ENCODE measurements at places on chromosomes 7 and 10.
A peak's percentile ranks its signal among the peaks of the same experiment; 100 is the strongest.

GRCh38 chr7:92158660-92159575 is 20.0 kb downstream of the LRRD1 start:
- DNase-seq = no peak

GRCh38 chr10:121532292-121532864 is 65.9 kb downstream of the FGFR2 start:
- no peak for DNase-seq

GRCh38 chr10:22635650-22636049 is 78.7 kb downstream of the PIP4K2A start:
- DNase-seq = no peak

DNA sequence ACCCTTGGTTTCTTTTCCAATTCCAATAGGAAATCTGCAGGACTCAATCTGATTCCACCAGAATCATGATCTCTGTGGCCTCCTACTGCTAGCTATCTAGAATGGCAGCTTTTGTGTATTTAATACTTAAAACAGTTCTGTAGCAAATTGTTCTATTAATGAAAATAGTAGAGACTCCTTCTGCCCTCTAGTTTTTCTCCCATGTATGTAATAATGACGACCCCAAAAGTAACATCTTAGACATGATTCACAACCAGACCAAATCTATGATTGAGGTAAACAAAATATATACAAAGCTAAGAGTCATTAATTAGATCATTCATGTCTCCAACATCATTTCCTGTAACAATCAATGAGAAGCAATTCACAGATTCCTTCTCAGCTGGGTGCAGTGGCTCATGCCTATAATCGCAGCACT is 259.1 kb upstream of the MKLN1 start:
- DNase-seq = peak; percentile 13

GRCh38 chr10:78942091-78942501 is 126.7 kb upstream of the ZMIZ1 start:
- no peak for DNase-seq
